ENCODE measurements at places on chromosomes 12 and 14. TPM values are rescaled to one million over a fixed set of nuclear protein-coding genes. Genes with fewer than 3 reads are reported as not detected.

Gene AQP2
- total RNA-seq, result not detected

Gene FICD
- 1.9 TPM for total RNA-seq

Gene CD69
- not detected for total RNA-seq

Gene C14orf39
- 1.7 TPM for total RNA-seq

Gene ESR2
- under 0.01 TPM for total RNA-seq

Gene CYP27B1
- total RNA-seq, result 3.2 TPM

Gene TRIM9
- not detected for total RNA-seq

Gene PFKM
- total RNA-seq, result 63.4 TPM

Gene DNAJC22
- total RNA-seq, result 0.72 TPM

Gene PUS1
- 13.6 TPM for total RNA-seq

Gene SERPINA4
- total RNA-seq, result 0.24 TPM

Gene TAS2R8
- total RNA-seq, result not detected

Gene RPGRIP1
- not detected for total RNA-seq

Gene INHBC
- not detected for total RNA-seq

Gene SOCS4
- 10.1 TPM for total RNA-seq

Gene SYNE2
- 40.5 TPM for total RNA-seq

Gene TOMM20L
- not detected for total RNA-seq
